Aortic smooth muscle cell (primary cell): ENCODE measurements at places on chromosomes 6 and 20. TPM values are rescaled to one million over a fixed set of nuclear protein-coding genes. Genes with fewer than 3 reads are reported as not detected.

SLC16A10 gene
- total RNA-seq: not detected in 2 replicates

FOXQ1 gene
- 0.06 TPM in 1 of 2 replicates, not detected in the other for total RNA-seq

ENPP3 gene
- total RNA-seq: 0.25 and 0.40 TPM in 2 replicates

SMPDL3A gene
- 2.9 and 6.6 TPM in 2 replicates for total RNA-seq

SLC22A23 gene
- total RNA-seq: 3.3 and 9.1 TPM in 2 replicates

NEURL2 gene
- total RNA-seq: 5.2 and 5.3 TPM in 2 replicates

DACT2 gene
- 0.13 TPM in 1 of 2 replicates, not detected in the other for total RNA-seq

NECAB3 gene
- 14.4 and 15.1 TPM in 2 replicates for total RNA-seq

DPPA5 gene
- total RNA-seq: not detected in 2 replicates

F13A1 gene
- total RNA-seq: not detected in 2 replicates

ELOVL2 gene
- not detected in 2 replicates for total RNA-seq

IPCEF1 gene
- 0.12 and 0.13 TPM in 2 replicates for total RNA-seq

POM121L2 gene
- not detected in 2 replicates for total RNA-seq

HECA gene
- 25.0 and 26.7 TPM in 2 replicates for total RNA-seq

DEFB132 gene
- not detected in 2 replicates for total RNA-seq

PRICKLE4 gene
- 0.12 and 0.26 TPM in 2 replicates for total RNA-seq

SCRT2 gene
- total RNA-seq: not detected in 2 replicates

GNAS-AS1 gene
- total RNA-seq: 0.56 and 1.2 TPM in 2 replicates

CALHM4 gene
- total RNA-seq: not detected in 2 replicates
